ENCODE measurements at places on chromosomes 2 and 18. TPM values are rescaled to one million over a fixed set of nuclear protein-coding genes. Genes with fewer than 3 reads are reported as not detected.

The ZSWIM2 gene
- not detected for total RNA-seq

The SERPINB12 gene
- not detected for total RNA-seq

The FAM98A gene
- total RNA-seq = 35.5 TPM

The GPR75 gene
- total RNA-seq = 0.94 TPM

The TPO gene
- not detected for total RNA-seq

Measured in mammary microvascular endothelial cell (primary cell).